ENCODE measurements at places on chromosomes 6 and 20.
A peak's percentile ranks its signal among the peaks of the same experiment; 100 is the strongest.

DNA sequence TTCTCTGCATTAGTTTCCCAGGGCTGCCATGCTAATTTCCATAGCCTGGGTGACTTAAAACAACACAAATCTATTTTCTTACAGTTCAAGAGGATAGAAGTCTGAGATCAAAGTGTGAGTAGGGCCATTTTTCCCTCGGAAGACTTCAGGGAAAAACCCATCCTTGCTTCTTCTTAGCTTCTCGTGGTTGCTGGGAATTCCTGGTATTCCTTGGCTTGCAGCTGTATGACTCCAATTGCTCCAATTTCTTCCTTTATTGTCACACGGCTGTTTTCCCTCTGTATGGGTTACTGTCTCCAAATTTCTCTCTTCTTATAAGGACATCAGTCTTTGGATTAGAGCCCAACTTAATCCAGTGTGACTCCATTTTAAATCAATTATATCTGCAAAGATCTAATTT lies 128.4 kb upstream of the JAG1 start:
- no peak for DNase-seq

DNA sequence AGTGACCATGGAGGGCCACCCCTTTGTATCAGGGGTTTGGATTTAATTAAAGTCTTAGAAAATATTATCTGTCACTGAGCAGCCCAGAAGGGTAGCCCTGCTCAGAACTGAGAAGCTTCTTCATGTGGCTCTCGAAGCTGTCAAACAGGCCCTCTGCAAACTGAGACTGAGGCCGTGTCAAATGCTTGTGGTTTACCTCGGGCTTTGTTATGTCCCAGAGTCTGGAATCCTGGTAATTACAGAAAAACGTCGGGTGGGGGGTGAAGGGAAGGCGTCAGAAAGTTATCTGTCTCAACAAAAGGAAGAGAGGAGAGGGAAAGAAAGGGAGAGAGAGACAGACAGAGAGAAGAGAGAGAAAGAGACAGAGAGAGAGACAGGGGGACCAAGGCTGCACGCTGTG lies 200.8 kb downstream of the BMP7 start:
- DNase-seq = no peak

- no peak for DNase-seq
Measured at GRCh38 chr20:24950836-24951525, 1.9 kb downstream of the CST7 start.

- DNase-seq = no peak
Measured at GRCh38 chr6:28906669-28907068, 17.1 kb downstream of the TRIM27 start.

GRCh38 chr6:149140910-149141290 lies 176.6 kb upstream of the TAB2 start:
- no peak for DNase-seq

GRCh38 chr6:98695091-98695801 lies 139.1 kb upstream of the POU3F2 start:
- DNase-seq = no peak

GRCh38 chr6:34390531-34391472 lies 1.7 kb downstream of the NUDT3 start:
- peak; percentile 33 for DNase-seq

DNA sequence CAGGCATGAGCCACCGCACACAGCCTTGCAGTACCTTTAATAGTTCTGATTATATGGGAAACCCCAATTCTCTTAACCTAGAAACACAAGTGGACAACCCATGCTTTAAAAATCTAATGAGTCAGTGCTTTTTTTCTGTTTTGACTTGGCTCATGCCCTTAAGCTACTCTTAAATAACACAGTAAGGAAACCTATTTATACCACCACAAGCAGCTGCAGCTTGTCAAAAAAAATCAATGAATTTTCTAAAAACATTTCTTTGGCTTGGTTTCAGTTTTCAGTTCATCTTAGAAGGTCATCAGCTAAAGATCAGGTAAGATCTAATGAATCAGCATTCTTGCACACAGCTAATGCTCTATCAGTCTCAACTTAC lies 124.1 kb upstream of the DST start:
- no peak for DNase-seq

- no peak for DNase-seq
Measured at GRCh38 chr20:36826554-36827244, 49.2 kb upstream of the TLDC2 start.

- no peak for DNase-seq
Measured at GRCh38 chr6:3735029-3735605, 16.4 kb downstream of the PXDC1 start.

- DNase-seq = peak; percentile 68
Measured at GRCh38 chr20:35994994-35995453, 26.6 kb downstream of the CNBD2 start.

GRCh38 chr20:35339007-35339406 lies 46.8 kb upstream of the FAM83C start:
- no peak for DNase-seq

- peak; percentile 59 for DNase-seq
Measured at GRCh38 chr20:6765469-6766058, 1.9 kb upstream of the BMP2 start.

DNA sequence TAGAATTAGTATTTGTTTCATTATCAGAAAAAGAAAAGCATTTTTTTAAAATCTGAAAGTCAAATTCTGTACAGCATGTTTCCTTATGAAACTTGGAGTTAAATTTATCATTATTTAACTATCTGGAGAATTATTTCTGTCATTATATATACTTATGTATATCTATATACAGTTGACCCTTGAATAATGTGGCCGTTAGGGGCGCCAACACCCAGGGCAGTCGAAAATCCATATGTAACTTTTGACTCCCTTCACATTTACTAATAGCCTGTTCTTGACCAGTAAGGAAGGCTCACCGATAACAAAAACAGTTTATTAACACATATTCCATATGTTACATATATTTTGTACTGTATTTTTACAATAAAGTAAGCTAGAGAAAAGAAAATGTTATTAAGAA lies 341.2 kb downstream of the ADGRB3 start:
- DNase-seq = no peak

GRCh38 chr6:20652299-20653084 lies 118.2 kb downstream of the CDKAL1 start:
- peak; percentile 77 for DNase-seq

- DNase-seq = no peak
Measured at GRCh38 chr20:40778894-40779496, 90.0 kb upstream of the MAFB start.

DNA sequence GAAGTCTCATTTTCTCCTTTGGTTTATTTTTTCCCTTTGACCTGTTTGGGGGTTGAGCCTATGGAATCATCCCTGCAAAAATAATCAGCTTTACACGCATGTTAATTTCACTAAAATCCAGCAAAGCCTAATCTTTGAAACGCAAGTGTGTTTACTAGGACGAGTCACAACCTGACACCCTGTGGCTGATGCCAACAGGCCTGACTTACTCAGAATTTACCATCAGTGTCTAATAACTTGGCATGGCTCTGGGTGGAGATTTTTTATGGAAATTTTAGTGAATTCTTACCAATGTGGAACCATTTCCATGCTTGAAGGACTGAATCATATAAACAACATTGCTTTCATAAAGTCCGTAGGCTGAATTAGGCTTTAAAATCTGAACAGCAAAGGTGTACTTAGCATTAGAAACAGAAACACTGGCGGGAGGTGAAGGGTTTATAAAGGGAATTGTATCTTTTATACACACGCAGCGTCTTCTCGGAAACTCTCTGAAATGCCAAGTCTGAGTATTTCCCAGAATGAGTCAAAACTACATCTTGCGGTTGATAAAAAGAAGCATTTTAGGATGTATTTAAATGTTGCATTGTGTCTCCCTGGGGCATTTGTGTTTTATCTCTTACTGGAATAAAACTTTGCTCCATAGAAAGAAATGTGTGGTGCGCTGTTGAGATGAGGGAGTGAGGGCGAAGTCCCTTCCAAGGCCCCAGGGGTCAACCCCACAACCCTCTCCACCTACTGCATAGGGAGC lies 81.2 kb downstream of the DACT2 start:
- DNase-seq = no peak

DNA sequence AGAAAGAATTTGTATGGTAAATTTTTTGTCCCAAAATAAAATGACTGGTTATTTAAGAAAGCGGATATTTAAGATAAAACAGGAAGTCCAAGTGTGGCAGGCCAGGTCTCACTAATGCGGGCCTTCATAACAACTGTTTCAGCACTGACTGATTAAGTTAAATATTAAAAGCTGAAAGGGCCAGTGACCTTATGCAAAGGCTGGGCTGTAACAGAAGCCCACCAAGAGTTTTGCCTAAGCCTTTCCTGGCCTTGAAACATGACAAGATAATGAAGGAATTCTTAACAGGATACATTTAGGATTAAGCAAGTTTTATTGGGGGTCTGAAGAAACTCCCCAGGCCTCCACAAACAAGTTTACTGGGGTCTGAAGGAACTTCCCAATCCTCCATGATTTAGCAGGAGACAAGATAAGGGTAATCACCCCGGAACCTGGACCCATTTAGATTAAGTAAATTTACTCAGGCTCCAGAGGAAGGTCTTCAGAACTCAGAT lies 36.3 kb downstream of the ZNF133 start:
- no peak for DNase-seq

GRCh38 chr6:168342636-168343035 lies 23.1 kb upstream of the DACT2 start:
- no peak for DNase-seq

GRCh38 chr6:28446818-28447511 lies 3.7 kb upstream of the ZSCAN23 start:
- DNase-seq = no peak

- DNase-seq = no peak
Measured at GRCh38 chr6:39785281-39785680, 6.9 kb upstream of the DAAM2 start.

DNA sequence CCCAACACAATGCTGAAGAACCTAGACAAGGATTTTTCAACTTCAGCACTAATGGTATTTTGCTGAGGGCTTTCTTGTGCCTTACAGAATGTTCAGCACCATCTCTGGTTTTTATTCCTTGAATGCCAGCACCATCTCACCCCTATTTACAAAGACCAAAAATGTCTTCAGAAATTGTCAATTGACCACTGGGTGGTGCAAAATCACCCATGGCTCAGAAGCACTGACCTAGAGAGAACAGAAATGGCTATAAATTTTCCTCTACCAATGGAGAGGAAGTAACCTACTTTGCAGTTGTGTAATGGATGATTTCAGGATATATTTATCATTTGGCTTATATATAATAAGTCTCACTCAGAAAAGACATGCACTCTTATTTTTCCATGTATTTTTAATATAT lies 431.0 kb upstream of the IRAK1BP1 start:
- no peak for DNase-seq

DNA sequence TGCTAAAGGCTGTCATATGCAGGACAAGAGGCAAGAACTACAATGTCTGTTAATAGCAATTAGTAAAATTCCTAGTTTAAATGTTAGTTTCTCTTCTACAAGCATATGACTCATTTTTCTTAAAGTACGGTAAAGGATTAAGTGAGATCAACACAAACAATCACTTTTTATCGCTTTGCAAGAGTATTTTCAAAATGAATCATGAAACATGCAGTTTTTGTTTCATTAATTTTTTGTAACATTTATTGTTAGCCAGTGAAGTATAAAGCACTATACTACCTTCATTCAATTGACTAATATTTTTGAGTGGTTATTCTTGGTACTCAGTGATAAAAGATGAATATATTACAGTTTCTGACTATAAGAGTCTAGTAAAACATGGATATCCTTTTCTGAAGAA lies 138.6 kb downstream of the AHI1 start:
- DNase-seq = no peak

DNA sequence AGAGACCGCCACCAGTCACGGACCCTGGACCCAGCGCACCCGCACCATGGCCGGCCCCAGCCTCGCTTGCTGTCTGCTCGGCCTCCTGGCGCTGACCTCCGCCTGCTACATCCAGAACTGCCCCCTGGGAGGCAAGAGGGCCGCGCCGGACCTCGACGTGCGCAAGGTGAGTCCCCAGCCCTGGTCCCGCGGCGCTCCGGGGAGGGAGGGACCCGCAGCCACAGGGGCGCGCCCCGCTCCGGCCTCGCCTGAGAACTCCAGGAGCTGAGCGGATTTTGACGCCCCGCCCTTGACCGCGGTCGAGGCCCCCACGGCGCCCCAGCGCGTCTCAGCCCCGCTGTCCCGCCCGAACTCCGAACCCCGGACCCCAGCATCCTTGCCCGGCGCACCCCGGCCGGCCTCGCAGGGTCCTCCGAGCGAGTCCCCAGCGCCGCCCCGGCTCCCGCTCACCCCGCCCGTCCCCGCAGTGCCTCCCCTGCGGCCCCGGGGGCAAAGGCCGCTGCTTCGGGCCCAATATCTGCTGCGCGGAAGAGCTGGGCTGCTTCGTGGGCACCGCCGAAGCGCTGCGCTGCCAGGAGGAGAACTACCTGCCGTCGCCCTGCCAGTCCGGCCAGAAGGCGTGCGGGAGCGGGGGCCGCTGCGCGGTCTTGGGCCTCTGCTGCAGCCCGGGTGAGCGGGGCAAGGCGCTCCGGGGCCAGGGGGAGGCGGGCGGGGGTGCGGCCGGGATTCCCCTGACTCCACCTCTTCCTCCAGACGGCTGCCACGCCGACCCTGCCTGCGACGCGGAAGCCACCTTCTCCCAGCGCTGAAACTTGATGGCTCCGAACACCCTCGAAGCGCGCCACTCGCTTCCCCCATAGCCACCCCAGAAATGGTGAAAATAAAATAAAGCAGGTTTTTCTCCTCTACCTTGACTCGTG lies at the start of gene OXT:
Gene OXT (plus strand): TSS at position 11 of the 920 bp plus-strand sequence. CDS start 36 bp downstream, at position 47.
- no peak for DNase-seq

DNA sequence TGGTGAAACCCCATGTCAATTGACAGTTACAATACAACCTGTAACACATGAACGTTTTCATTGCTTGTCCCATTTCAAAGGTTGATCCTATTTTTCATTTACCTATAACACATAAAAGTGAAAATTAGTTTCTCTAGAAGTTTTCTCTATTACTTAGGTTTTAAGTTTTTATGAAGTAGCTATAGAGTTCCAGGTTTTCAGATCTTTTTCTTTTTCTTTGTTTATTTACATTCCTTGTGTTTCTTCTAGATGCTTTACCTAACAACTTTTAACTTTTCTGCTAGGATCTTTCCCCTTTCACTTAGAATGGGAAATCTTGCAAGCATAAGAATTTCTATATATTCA lies 232.6 kb downstream of the PLCB1 start:
- no peak for DNase-seq

- no peak for DNase-seq
Measured at GRCh38 chr6:112027942-112028674, 25.8 kb upstream of the CCN6 start.

- DNase-seq = no peak
Measured at GRCh38 chr6:159973951-159974350, 5.1 kb downstream of the IGF2R start.

DNA sequence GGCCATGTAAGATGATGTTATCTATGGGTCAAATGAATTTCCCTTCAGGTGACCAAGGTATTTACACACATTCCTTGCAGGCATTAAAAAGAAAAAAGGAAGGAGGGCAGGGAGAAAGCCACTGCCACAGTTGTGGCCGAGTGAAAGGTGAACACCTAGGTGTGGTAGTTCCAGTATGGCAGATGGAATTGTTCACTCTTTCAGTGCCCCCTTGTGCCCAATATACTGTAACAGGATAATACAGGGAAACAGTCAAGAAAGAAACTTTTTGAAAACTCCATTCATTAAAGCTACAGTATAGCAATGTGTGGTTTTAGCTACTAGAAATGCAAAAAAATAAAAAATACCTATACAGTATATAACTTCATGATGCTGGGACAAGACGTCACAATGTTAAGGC lies 52.1 kb downstream of the BMP2 start:
- no peak for DNase-seq

- no peak for DNase-seq
Measured at GRCh38 chr6:159378411-159379328, 209.5 kb downstream of the FNDC1 start.

GRCh38 chr6:20402342-20403069 lies 827 bp downstream of the E2F3 start:
- DNase-seq = peak; percentile 58

All from kidney capillary endothelial cell (primary cell).